ENCODE measurements at places on chromosomes 11 and 22.

GRCh38 chr11:88535916-88536547, 198.5 kb upstream of the CTSC start:
- DNase-seq, result no peak
- no peak overlapping the region for H3K4me3 ChIP-seq
- H3K27ac ChIP-seq, result no peak overlapping the region
- no peaks in the 10 kb centered on the region for H3K27me3 ChIP-seq

DNA sequence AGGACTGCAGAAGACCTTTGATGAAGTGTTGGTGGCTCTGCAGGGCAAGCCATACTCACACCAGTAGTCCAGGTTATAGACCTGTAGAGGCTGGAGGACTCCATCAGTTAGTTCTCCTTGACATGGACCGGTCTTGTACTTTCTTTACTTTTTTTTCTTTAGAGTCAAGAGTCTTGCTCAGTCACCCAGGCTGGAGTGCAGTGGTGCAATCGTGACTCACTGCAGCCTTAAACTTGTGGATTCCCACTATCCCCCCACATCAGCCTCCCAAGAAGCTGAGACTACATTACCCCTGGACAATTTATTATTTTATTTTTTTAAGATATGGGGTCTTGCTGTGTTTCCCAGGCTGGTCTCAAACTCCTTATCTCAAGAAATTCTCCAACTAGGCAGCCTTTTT, 49.6 kb upstream of the E2F8 start:
- no peak overlapping the region for H3K4me3 ChIP-seq
- H3K36me3 ChIP-seq, result no peaks in the 10 kb centered on the region
- DNase-seq, result no peak
- H3K4me1 ChIP-seq, result peaks cover 4% of the 10 kb centered on the region
- H3K27ac ChIP-seq, result no peak overlapping the region
- H3K27me3 ChIP-seq, result no peaks in the 10 kb centered on the region

DNA sequence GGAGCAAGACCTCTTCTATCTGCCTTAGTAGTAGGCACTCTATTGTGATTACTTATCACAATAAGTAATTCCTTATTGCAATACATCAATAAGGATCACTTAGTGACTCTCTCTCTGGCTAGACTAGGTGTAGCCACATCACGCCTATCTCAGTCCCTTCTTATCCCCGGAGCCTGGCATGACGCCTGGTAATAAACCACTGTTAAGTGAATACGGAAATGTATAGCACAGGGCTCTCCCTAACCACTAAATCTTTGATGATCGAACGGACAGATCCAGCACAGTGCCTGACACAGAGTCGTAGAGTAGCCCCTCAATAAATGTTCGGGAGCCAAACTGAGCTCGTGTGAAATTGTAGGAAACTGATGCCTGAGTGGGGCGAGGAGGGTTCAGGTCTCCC, 143.3 kb downstream of the FBXO7 start:
- no peaks in the 10 kb centered on the region for H3K4me1 ChIP-seq
- H3K27me3 ChIP-seq, result peaks cover 13% of the 10 kb centered on the region
- H3K27ac ChIP-seq, result no peak overlapping the region
- DNase-seq, result no peak

GRCh38 chr11:86046116-86046515, 22.8 kb downstream of the PICALM start:
- H3K4me1 ChIP-seq, result peaks cover 87% of the 10 kb centered on the region
- peak overlapping the region; percentile 68 for H3K4me3 ChIP-seq
- no peaks in the 10 kb centered on the region for H3K27me3 ChIP-seq
- no peak for DNase-seq
- peaks cover 27% of the 10 kb centered on the region for H3K36me3 ChIP-seq

DNA sequence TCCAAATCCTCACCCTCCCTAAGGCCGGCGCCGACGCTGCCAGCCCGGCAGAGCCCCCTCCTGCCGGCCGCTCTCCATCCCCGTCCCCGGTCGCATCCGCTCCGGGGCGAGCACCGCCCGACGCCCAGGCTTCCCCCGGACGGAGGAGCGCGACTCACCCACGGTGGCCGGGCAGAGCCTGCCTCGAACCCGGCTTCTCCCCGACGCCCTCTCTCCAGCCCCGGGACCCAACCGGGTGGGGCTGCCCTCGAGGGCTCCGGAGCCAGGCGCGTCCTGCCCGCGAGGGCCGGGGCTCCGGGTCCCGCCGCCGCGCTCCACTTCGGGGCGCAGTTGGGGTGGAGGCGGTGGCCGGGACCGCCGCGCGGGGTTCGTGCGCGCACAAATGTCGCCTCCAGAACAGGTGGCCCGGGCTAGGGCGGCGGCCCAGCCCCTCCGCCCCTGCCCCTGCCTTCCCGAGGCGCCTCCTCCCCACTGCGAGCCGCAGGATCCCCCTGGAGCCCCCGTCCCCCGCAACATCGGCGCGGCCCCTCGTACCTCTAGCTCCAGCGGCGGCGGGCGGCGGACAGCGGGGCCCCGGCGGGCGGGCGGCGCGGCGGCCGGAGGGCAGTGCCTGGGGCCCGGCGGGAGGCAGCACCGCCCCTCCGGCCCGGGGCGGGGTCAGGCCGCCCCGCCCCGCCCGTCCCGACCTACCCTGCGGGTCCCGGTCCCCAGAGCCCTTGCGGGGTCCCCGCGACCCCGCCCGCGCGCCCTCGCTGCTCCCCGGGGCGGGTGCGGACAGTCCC, at the start of gene A4GALT:
Gene A4GALT (minus strand): TSS at position 608 of the 782 bp plus-strand sequence. CDS start 26,919 bp downstream, outside the sequence.
- no peak for DNase-seq
- no peaks in the 10 kb centered on the region for H3K36me3 ChIP-seq
- peaks cover 16% of the 10 kb centered on the region for H3K4me1 ChIP-seq
- H3K27me3 ChIP-seq, result peaks cover 71% of the 10 kb centered on the region
- H3K4me3 ChIP-seq, result peak within 1 kb of the TSS; percentile 81

Measured in effector memory CD8-positive, alpha-beta T cell (primary cell).